ENCODE measurements at places on chromosomes 7 and 10.

- no peak for DNase-seq
Observed at GRCh38 chr10:79052291-79053080, 16.3 kb upstream of the ZMIZ1 start.

- no peak for DNase-seq
Observed at GRCh38 chr7:33459340-33459751, 330.0 kb downstream of the BBS9 start.

GRCh38 chr10:13105184-13105583, 5.2 kb downstream of the OPTN start:
- DNase-seq = no peak

DNA sequence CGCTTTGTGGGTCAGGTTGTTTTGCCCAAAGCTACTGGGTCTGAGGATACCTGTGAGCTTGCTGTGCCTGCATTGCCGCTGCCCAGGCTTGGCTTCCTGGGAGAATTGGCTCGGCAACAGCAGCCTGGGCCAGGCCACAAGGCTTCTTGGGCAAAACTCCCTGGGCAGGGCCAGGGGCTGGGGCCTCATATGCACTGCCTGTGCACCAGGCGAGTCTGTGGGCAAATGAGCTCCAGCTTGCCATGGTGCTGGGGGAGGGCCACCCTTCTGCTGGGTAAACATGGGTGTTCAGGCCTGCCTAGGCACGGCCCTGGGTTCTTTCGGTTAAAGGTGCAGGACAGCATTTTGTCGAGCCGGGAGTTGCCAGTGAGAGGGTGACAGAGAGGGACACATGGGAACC, 19.4 kb downstream of the ZMIZ1 start:
- no peak for DNase-seq

DNA sequence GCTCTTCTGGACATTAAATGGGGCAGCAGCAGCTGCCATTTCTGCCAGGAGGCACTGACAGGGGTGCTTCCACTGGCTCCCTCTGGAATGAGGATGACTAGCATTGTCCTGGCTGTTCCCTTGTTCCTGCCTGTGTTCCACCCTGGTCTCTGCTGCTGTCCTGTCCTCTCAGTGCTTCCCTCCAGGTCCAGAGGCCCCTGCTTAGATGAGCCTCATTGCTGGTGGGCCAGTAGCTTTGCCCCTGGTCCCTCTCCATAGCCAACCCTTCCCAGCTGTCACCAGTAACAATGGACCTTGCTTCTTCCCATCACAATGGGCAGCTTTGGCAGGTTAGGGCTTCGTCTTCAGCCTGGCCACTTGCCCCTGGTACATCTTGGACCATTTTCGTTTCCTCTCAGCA, 561.1 kb downstream of the TCERG1L start:
- no peak for DNase-seq

DNA sequence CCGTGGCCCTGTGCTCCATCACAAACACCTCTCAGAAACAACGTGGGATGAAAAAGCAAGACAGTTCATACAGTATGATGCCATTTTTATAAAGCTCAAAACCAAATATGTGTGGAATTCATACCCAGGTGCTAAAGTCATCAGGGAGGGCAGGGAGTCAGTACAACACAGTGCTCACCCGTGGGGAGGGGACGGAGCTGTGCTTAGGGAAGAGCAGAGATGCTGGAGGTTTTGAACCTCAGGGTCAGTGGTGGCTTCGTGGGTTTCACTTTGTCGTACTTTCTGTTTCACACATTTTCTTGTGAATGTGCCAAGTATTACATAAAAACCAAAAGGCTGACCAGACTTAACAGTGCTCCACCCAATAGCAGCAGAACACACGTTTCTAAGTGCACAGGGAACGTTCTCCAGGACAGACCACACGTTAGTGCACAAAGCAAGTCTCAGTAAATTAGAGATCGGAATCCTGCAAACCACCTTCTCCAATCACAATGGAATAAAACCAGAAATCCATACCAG, 21.2 kb downstream of the ZMIZ2 start:
- no peak for DNase-seq

DNA sequence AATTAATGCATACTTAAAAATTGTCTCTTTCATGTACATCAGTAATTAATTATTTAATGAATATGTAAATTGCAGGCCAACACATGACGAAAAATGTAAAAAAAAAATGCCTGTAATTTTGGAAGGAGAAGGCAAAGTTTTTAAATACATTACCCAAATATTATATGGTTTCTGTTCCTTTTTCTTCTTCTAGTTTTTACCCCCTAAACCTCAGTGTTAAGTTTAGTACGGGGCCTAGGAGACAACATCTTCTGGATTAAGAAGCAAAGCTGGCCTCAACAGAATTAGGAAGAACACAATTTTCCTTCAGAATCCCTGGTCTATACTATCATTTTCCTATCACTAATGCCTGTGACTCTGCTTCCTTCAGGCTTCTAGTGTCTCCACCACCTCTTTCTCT, 459.3 kb upstream of the NRP1 start:
- no peak for DNase-seq

DNA sequence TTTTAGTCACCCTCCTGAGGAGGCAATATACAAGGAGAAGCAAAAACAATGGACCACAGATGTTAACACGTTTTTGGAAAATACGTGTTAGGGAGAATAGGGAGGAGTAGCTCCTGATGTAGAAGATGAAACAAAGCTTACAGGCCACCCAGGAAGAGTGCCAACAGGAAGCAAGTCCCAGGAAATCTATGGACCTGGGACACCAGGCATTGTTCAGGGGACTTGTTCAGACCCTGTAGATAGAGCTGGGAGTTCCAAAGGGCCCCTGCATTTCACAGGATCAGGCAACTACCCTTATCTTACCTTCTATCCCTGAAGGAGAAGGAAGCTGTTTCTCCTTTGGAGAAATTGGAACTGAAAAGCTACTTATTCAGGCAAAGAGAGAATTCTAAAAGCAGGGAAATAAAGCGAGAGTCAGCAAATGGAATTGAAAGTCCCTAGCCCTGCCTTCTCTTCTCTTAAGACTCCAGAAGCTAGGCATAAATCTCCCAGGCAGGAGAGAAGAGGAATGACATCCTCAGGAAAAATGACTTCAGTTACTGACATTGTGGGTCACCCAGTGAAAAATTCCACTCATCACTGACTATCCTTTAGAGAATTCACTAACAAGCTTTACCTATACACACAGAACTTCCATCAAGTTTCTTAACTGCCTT, 77.7 kb upstream of the FAM3C start:
- no peak for DNase-seq

- DNase-seq = no peak
Observed at GRCh38 chr7:54546081-54546985, 4.2 kb downstream of the VSTM2A start.

- no peak for DNase-seq
Observed at GRCh38 chr10:101304316-101304715, 49.6 kb upstream of the BTRC start.

DNA sequence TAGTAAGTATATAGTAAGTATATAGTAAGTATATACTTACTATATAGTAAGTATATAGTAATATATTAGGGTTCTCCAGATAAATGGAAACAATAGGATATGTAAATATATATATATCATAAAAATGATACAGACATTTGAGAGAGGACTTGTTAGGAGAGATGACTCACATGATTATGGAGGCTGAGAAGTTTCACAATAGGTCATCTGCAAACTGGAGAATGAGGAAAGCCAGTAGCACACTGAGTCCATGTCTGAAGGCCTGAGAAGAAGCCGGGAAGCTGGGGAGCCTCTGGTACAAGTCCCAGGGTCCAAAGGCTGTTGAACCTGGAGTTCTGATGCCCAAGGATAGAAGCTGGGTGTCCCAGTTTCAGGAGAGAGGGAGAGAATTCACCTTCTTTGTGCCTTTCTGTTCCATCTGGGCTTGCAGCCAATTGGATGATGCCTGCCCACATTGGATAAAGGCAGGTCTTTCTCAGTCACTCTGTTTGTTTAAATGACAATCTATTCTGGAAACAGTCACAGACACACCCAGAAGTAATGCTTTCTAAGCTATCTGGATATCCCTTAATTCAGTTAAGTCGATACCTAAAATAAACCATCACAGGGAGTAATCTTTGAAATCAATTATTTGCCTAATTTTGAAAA, 205.5 kb upstream of the CDC14C start:
- no peak for DNase-seq

DNA sequence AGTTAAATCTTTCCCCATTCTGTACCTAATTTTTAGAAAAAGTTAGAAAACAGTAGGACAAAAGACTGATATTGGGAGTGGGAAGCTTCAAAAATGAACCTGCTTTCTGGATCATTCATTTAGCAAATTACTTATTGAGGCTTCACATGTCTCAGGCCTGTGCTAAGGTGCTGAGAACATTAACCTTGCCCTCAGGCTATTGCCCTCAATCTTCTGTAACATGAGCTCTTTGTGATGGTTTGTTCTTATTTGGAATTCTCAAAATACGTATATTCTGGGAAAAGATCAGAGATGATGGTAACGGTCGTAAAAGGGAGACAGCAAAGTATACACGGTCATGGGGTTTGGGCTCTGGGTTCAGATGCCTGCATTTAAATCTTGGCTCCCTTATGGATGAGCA, 39.5 kb upstream of the PRKG1 start:
- DNase-seq = no peak

DNA sequence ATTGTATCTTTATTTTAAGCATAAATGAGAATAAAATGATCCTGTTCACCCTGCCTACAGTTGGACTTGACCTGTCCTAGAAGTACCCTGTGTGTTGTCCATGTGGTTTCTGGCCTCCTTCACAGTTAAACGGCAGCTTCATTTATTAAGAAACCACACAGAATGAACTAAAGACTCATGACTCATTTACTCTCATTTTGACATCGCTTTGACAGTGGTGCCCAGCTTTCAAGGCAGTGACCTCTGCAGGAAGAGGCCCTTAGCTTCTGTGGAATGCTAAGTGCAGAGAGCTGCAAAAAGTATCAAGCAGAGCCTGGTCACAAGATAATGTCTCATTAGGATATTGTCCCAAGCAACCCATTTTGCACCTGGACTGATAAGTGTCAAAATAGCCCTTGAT, 93.4 kb downstream of the AVL9 start:
- no peak for DNase-seq

DNA sequence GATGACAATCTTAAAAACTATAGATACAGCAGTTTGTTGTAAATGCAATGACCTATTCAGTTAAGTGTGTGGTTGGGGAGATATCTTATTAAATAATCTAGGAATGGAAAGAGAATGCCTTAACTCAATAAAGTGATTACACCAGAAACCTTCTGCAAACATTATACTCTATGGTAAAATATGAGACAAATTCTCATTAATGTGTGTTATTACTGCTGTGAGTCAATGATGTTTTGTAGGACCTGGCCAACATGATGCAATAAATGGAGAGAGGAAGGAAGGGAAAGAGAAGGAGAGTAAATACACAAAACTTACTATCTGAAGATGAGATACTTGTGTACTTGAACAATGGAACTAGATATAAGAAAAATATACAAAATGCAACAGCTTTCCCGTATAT, 25.1 kb downstream of the MKX start:
- no peak for DNase-seq

- no peak for DNase-seq
Observed at GRCh38 chr7:18939771-18940592, 177.5 kb downstream of the TWIST1 start.

GRCh38 chr7:92925876-92926696, 89.7 kb upstream of the CDK6 start:
- DNase-seq = no peak

DNA sequence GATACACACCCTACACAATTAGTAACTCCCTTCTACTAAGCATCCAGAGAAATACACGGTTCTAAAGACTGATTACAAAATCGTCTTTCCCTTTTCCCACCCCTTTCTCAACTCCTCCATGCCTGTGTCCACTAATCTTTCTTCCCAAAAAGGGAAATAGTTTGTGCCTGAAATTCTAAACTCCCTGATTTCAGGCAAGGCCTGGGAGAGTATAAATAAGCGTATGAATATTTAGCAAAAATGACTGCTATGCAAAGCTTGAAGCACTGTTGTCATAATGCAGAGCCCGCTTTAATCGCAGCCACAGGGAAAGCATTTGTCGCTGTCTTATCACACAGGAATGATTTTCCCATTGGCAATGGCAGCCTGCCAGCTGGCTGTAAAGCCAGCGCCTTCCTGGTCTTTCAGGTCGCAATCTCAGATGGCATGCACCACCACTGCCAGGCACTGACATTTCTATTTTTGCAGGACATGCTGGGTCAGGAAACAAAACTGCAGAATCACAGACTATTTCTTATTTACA, 142.9 kb upstream of the PCGF5 start:
- no peak for DNase-seq

DNA sequence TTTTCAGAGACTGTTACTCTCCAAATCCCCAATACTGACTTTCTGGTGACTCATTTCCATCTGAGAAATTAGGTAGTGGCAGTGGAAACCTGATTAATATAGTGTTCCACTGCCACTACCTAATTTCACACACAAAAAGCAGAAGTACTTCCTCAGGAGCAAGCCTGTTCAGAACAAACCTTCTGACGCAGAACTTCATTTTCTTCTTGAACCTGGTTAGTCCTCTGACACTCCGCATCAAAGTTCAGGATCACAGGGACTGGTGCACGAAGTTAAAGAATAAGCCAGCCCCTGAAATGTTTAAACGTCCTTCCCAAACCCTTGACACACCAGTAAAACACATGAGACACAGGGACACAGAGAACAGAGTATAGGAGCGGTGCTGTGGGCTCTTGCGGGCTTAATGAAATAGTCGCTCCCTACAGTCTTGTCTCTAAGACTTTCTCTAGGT, 4.4 kb downstream of the WDR91 start:
- no peak for DNase-seq

DNA sequence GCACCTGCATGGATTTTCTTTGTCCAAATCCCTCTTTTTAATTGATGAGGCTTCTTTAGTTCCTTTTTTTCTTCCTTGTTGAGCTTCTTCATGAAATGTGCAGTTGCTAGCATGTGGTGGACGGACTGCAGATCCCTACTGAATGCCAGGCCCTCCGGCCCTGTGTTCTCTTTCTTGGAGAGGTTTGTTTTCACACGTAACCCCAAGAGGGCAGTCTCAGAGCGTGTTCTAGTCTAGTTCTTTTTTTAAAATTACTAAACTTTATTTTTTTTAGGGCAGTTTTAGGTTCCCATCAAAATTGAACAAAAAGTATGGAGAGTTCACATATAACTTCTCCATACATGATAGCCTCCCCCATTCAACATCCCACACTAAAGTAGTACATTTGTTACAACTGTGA, 190.0 kb downstream of the CFTR start:
- no peak for DNase-seq

GRCh38 chr7:19109000-19109946, 8.2 kb downstream of the TWIST1 start:
- DNase-seq = no peak

- DNase-seq = no peak
Observed at GRCh38 chr10:49143249-49143648, 9.4 kb upstream of the FAM170B start.
